AG08396 (cell line): ENCODE measurements at places on chromosomes 12 and 14.

DNA sequence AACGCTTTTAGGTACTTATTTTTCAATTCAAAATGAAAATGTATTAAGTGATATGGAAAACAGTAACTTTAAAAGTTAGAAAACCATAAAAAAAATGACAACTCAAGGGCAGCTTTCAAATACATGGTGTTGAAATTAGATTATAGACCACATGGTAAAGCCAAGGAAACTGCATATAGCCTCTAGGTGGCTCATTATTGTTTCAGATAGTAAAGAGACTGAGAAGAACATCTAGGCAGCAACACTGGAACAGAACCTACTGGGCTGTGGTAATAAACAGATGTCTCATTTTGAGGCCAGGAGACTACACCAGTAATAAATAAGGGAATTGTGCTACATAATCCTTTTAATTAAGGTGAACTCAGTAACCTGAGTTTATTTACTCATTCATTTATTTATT, 13.0 kb downstream of the FBXO33 start:
- DNase-seq, result no peak

GRCh38 chr12:6172862-6173261, 27.3 kb upstream of the CD9 start:
- DNase-seq, result no peak

GRCh38 chr14:102911541-102911951, 10.9 kb upstream of the AMN start:
- DNase-seq, result no peak

DNA sequence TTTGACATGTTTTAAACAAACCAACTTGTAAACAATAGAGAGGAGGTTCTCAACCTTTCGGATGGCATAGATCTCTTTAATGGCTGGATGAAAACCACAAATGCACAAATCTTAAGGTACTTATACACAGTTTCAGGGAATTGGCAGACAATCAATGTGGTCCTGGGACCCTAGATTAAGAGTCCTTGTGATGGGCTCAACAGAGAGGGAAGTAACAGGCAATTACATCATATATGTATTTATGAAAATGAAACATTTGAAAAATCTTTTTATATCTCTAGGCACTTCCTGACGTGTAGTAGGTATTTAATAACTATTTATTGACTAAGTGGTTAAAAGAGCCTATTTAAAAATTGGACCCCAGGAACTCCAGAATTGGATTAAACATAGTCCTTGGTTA, 897 bp downstream of the ACTR10 start:
- no peak for DNase-seq

DNA sequence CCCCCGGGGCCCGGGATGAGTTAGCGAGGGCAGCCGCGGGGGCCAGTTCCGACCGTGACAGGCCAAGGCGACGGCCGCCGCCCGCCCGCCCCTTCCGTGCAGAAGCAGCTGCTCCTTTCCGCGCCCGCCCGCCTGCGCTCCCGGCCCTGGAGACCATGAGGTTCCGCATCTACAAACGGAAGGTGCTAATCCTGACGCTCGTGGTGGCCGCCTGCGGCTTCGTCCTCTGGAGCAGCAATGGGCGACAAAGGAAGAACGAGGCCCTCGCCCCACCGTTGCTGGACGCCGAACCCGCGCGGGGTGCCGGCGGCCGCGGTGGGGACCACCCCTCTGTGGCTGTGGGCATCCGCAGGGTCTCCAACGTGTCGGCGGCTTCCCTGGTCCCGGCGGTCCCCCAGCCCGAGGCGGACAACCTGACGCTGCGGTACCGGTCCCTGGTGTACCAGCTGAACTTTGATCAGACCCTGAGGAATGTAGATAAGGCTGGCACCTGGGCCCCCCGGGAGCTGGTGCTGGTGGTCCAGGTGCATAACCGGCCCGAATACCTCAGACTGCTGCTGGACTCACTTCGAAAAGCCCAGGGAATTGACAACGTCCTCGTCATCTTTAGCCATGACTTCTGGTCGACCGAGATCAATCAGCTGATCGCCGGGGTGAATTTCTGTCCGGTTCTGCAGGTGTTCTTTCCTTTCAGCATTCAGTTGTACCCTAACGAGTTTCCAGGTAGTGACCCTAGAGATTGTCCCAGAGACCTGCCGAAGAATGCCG, 699 bp downstream of the MGAT2 start:
- peak; percentile 53 for DNase-seq

DNA sequence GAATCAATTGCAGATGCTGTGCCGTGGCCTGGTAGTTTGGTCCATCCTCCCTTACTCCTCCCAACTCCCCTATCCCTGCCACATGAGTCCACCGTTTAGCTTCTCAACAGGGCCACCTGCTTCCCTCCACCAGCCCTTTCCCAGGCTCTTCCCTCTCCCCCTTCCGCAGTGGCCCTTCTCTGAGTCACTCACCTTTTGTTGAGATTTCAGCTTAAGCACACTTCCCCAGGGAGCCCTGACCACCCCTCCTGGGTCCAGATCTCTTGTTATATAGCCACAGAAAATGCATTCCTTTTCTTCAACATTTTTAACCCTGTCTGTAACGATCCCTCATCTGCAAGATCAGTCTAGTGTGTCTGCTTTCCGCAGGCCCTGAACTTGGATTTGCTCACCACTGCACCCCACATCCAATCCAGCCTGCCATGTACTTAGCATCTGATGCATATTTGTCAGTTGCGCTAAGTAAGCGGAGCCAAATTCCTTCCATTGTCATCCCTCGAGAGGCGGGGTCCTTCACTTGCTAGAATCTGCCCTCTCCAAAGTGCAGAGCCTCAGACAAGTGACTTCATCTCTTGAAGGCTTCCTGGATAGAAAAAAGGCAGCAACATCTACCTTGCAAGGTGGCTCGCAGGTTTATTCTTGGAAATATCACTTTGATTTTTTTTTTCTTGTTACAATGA, 41.1 kb downstream of the TMEM63C start:
- no peak for DNase-seq

DNA sequence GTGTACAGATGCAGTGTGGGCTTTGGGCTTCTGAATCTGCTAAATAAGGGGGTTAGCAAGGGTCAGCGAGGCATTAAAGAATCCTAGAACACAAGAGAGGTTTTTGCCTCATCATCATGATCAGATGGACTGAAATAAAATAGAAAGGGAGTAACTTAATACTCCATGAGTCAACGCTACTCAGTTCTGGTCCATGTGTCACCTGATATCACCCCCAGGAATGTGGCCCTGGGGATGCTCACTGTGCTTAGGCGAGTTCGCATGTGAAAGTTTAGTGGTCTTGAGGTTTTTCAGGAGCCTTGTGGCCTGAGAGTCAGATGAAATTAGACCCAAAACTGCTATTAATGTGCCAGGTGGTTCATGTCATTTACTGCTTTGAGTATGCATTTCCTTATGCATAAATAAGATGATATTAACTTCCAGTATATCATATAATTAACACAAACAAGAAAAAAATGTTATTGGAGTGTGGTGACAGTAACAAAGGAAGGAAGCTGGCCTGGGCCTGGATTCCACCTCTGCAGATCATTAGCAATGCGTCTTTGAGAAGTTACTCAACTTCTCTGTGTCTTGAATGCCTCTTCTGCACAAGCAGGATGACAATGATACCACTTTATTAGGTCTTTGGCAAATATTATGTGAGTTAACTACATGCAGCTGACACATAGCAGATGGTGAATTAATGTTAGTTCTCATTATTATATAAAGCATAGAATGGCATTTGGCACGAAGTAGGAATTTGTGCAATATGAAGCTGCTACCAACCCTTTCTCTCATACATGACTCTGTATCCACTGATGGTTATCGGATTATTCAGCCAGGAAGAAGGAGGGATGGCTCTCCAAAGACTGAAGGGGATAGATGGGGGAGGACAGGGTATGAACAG, 1272.6 kb downstream of the AACS start:
- no peak for DNase-seq

GRCh38 chr12:66393890-66394289, 91.6 kb downstream of the HELB start:
- no peak for DNase-seq

DNA sequence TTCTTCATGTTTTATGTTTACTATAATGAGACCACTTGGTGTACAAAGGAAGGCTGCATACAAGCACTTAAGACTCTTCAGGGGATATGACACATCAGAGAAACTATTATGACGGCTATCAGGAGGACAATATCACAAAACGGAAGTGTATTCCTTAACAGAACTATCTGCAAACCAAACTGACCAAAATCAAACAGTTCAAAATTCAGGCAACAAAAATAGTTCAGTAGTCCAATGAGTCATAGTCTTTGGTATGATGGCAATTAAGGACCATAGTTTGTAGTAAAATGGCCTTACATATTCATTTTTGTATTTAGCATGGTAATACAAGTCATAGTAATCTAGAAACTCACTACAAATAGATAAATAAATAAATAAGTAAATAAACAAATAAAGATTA, 1638.7 kb upstream of the SEL1L start:
- peak; percentile 23 for DNase-seq

- DNase-seq, result no peak
Observed at GRCh38 chr14:80784820-80785219, 156.7 kb downstream of the CEP128 start.

GRCh38 chr12:47734725-47735480, 9.6 kb upstream of the ENDOU start:
- DNase-seq, result no peak
